ENCODE measurements at places on chromosomes 2 and 18.

- DNase-seq = peak; percentile 47
Measured at GRCh38 chr2:70919672-70920366, 15.9 kb upstream of the ATP6V1B1 start.

DNA sequence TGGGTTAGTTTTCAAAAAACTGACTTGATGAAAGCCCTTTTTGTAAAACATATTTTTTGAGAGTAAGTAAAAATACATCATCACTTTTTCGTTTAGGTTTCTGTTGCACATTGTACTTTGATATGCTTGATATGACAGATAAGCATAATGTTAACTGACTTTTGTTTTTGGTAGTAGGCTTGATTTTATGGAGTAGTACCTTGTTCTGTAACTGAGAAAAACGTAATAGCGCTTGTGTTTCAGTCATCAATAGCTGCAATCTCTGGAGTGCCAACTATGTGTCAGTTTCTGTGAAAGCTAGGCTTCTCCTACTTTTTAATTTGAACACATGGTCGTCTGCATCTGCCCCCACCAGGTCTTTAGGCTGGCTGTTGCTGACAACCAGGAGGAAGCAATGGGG is 1.3 kb downstream of the LCLAT1 start:
- DNase-seq = no peak

DNA sequence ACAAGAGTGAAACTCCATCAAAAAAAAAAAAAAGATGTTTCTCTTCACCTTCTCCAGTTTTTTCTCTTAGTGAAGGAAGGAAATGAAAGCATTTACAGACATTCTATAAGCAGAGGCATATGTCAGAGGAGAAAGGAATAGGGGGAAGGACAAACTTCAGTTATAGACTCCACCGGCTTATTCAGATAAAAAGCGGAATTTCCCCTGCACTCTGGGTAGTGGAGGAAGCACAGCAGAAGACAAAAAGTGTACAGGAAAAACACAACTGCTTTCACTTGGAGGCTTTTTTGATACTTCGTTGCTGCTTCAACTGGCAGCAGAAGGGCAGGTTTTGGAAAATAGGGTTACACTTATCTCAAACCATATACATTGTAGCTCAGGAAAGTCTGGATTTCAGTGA is 3.2 kb upstream of the MGAT4A start:
- DNase-seq = no peak

GRCh38 chr2:138454761-138455160 is 46.8 kb upstream of the SPOPL start:
- no peak for DNase-seq

DNA sequence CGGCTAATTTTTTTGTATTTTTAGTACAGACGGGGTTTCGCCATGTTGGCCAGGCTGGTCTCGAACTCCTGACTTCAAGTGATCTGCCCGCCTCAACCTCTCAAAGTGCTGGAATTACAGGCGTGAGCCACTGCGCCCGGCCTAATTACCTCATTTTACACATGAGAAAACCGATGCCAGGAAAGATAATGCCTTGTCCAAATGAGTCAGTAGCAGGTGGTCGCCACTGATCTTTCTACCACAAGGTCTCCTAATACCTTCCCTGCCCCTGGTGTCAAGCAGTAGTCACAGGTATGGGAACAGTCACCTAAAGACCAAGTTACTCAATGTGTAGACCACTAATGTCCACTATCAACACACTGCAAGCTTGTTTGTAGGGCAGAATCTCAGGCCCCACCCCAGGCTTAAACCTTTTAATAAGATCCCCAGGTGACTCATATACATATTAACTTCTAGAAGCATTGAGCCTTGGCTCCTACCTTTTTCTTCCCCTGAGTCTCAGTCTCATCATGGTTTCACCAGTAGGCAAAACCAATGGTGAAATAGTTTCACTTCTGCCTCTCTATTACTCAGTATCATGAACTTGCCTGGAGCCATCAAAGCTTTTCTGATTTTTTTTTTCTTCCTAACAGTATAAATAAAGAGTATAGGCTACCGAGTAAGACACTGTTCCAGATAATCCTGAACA is 6.9 kb upstream of the EPB41L5 start:
- no peak for DNase-seq

DNA sequence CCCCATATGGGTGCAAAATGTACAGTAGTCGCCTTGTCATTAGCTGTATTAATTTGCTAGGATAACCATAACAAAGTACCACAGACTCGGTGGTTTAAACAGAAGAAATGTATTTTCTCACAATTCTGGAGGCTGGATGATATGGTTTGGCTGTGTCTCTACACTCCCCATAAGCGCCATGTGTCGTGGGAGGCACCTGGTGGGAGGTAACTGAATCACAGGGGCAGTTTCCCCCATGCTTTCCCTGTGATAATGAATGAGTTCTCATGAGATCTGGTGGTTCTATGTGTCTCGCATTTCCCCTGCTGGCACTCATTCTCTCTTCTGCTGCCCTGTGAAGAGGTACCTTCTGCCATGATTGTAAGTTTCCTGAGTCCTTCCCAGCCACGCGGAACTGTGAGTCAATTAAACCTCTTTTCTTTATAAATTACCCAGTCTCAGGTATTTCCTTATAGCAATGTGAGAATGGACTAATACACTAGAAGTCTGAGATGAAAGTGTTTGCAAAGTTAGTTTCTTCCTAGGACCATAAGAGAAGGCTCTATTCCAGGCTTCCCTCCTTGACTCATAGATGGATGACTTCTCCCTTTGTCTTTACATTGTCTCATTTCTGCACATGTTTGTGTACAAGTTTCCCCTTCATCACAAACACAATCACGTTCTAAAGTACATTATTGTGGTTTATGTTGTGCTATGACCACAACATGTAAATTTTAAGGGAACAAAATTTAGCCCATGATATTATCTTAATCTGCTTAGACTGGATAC is 1442.6 kb downstream of the SUCLG1 start:
- DNase-seq = no peak

- DNase-seq = no peak
Measured at GRCh38 chr2:127621981-127622431, 23.9 kb upstream of the GPR17 start.
